GM03348 (cell line): ENCODE measurements at places on chromosomes 16 and 17.

GRCh38 chr16:81636298-81636993, 142.6 kb upstream of the PLCG2 start:
- DNase-seq, result no peak

GRCh38 chr17:28912281-28912937, 9.5 kb upstream of the DHRS13 start:
- DNase-seq, result no peak

GRCh38 chr17:59542960-59543635, 22.3 kb upstream of the DHX40 start:
- DNase-seq, result no peak

DNA sequence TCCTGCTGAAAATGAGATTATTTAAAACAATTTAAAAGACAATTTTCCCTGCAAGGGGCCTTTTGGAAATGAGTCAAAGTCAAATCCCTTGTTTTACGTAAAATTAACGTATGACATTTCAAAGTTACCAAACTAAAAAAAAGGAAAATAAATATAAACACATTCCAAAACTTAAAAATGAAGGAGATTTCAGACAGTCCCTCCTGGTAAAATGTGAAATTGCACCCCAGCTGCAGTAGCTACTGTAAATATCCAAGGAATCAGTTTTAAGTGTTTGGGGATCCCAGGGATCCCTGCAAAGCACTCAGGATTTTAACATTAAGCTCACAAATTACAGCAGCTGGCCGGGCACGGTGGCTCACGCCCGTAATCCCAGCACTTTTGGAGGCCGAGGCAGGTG, 63.3 kb downstream of the NXN start:
- DNase-seq, result no peak

- DNase-seq, result peak; percentile 8
Observed at GRCh38 chr16:70156207-70156978, 17.2 kb upstream of the CLEC18C start.

- peak; percentile 91 for DNase-seq
Observed at GRCh38 chr16:48156790-48157209, 1.0 kb upstream of the ABCC12 start.

GRCh38 chr16:51154271-51155171, 3.5 kb upstream of the SALL1 start:
- no peak for DNase-seq

GRCh38 chr17:30363715-30364202, 15.0 kb upstream of the CPD start:
- DNase-seq, result peak; percentile 46

DNA sequence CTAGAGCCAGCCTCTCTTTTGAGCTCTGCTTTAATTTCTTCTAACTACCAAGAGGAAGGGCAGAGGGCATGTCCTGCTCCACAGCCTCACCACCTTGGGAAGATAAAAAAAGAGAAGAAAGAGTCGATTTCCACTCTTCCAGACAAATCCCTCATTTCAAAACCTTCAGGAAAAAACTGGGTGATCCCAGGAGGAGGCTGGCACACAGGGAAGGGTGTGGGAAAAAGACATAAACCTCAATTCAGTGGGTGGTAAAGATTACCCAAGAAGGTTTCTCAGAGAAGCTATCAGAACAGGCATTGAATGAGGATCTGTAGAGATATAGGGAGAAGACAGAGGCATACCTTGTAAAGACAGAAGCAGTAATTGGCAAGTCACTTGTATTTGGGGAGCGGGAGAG, 79.9 kb upstream of the CRHR1 start:
- no peak for DNase-seq

- no peak for DNase-seq
Observed at GRCh38 chr16:1691276-1691675, 13.2 kb downstream of the JPT2 start.

DNA sequence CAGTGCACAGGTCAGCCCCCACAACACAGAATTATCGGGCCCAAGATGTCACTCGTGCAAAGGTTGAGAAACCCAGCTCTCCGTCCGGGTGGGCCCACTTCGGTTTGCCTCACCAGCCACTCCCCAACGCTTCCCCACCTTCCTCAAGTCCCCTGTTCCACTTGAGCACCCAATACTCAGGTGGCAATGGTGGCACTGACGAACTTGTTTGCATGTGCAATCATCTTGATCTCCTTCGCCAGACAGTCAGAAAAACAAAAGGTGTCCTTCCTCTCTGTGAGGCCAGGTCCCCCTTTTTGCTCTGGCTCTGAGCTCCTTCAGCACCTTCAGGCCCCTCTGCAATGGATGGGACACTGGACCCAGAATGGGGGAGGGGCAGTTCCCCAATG, 3.7 kb downstream of the GGA2 start:
- no peak for DNase-seq

GRCh38 chr17:17921192-17922069, 50.8 kb downstream of the TOM1L2 start:
- DNase-seq, result peak; percentile 90

DNA sequence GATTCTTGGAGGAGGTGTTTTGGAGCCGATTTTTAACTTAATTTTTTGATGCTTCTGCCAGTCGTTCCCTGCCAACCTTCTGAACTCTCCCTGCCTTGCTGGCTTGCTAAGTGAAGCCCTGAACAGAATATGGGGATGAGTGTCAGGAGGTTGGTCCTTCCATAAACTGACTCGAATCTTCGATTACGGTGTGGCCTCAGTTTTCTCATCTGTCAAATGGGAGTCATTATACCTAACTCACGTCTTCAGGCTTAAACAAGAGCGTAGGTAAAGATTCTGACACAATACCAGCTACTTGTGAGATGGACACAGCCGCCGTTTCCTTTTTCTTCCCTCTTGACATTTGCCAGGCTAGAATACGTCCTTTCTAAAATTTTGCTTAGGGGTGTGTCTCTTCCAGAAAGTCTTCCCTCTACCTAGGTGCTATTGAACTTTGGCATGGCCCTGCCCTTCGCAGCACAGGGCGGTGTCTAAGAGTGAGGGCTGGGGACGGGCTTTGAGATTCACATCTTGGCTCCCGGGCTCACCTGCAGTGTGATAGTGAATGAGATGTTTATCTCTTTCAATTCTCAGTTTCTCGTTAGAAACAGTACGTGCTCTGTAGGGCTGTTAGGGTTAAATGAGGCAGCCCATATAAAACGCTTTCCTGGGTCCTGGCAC, 190.6 kb upstream of the SDK2 start:
- DNase-seq, result no peak

DNA sequence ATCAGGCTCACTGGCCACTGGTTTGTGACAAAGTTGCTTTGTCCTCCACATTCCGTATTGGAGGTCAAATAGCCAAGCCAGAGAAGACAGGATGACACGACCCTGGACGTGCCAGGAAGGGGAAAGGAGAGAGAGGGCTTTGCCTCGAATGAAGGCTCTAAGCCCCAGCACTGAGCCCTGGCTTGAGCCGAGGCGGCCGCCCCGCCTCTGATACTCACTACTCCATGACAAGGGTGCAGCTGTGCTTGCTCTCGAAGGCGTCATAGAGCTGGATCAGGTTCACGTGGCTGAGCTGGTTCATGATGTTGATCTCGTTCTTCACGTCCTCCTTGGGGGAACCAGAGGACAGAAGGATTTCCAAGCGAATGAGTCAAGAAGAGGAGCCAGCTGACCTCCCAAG, 19.3 kb downstream of the MYLK3 start:
- DNase-seq, result no peak

DNA sequence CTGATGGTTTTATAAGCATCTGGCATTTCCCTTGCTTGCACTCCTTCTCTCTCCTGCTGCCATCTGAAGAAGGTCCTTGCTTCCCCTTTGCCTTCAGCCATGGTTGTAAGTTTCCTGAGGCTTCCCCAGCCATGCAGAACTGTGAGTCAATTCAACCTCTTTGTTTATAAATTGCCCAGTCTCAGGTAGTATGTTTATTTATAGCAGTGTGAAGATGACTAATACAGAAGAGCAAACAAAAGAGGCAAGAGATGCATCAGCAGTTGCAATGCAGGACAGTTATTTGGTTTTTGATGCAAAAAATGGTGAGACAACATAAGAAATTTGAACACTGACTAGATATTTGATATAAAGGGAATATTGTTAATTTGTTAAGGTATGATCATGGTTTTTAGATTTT, 16.8 kb downstream of the TMEM100 start:
- DNase-seq, result no peak

GRCh38 chr16:27725236-27726000, 175.5 kb downstream of the KATNIP start:
- DNase-seq, result no peak

- DNase-seq, result peak; percentile 89
Observed at GRCh38 chr17:77423589-77424451, 283.1 kb downstream of the SEC14L1 start.

GRCh38 chr16:85415196-85416090, 197.7 kb upstream of the GSE1 start:
- DNase-seq, result no peak

- no peak for DNase-seq
Observed at GRCh38 chr16:842061-842476, 41.5 kb upstream of the GNG13 start.

DNA sequence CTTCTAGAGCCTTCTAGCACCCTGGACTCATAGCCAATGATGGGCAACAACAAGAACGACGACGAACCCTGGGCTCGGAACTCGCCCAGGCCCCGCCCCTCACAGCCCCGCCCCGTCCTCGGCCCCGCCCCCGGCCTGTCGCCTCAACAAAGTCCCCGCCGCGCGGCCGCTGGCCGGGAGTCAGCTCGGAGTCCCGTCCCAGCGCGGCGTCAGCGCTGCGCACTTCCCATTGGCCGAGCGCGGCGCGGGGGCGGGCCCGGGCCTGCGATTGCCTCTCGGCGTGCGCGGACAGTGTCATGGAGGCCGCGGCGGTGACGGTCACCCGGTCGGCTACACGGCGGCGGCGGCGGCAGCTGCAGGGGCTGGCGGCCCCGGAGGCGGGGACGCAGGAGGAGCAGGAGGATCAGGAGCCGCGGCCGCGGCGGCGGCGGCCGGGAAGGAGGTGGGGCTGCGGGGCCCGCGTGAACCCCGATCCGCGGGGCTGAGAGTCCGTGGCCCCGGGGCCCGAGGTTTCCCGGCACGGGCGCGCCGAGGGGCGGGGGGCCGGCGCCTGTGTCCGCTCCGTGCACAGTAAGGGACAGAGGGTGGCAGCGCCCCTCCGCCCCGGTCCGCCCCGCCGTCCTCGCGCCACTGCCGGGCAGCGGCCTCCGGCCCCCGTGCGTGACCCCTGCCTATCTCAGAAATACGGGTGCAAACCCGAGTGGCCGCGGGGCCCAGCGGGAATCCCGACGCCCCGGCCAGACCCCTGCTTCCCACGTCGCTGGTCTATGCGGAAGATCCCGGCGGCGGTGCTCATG, at the start of gene ENGASE:
Gene ENGASE (plus strand): TSS at position 176 of the 797 bp plus-strand sequence. CDS start 121 bp downstream, at position 297.
- DNase-seq, result peak; percentile 99

DNA sequence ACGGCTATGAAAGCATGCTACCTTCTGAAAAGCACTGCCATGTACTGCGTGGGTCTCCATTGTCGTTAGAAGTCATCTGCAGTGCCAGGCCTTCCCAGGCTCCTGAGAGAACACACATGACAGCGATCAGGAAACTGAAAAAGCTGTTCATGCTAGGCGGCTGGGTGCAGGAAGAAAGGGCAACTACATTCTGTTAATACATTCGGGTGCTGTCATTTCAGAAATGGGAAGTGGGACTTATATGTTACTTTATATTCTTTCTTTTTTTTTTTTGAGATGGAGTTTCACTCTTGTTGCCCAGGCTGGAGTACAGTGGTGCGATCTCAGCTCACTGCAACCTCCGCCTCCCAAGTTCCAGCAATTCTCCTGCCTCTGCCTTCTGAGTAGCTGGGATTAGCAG, 19.9 kb downstream of the CFAP20 start:
- DNase-seq, result no peak

GRCh38 chr16:31243734-31244670, 15.8 kb upstream of the ITGAM start:
- no peak for DNase-seq

- DNase-seq, result peak; percentile 77
Observed at GRCh38 chr17:39080421-39081078, 70.9 kb downstream of the PLXDC1 start.

DNA sequence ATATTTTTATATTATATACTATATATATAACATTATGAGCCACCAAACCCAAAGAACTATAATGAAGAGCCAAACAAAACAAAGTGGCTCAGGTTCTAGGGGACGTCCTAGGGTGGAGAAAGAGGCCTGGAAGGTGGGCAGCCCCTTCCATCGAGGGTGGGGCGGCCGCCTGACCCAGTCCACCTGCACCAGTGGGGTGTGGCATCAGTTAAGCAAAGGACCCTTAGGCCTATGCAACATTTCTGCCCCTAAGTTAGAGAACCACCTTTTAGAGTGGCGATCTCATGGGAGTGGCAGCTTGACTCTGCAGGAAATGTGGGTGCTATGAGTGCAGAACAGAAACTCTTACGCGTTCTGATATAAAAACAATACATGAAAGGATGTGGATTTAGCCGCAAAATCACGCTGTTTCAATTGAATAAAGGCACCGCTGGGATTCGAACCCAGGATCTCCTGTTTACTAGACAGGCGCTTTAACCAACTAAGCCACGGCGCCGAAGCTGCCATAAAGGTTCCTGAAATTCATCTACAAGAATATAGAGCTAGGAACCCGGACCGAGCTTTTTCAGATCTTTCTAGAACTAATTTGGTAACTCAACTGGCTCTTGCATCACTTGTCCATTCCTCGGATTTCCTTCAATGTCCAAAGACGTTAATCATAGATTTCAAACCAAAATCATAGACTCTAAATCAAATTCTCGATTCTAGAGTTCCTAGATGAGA, 15.6 kb upstream of the AURKB start:
- DNase-seq, result peak; percentile 30

DNA sequence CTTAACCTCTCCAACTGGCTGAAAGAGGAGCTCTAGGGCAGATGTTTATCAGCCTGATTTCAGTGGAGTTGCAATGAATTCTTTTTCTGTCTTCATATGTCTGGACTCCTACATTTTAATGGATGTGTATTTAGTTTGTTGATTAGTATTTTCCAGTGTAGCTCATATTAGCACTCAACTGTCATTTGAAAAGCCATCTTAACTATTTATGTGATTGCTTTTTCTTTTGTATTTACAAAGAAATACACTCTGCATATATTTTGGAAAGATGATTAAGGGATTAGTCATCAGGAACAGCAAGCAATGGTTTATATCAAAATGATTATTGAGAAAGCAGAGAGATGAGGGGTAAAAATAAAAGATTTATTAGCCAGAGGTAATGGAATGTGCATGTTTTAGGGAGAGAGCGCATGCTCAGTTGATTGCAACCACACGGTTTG, 71.1 kb downstream of the WWOX start:
- DNase-seq, result no peak

DNA sequence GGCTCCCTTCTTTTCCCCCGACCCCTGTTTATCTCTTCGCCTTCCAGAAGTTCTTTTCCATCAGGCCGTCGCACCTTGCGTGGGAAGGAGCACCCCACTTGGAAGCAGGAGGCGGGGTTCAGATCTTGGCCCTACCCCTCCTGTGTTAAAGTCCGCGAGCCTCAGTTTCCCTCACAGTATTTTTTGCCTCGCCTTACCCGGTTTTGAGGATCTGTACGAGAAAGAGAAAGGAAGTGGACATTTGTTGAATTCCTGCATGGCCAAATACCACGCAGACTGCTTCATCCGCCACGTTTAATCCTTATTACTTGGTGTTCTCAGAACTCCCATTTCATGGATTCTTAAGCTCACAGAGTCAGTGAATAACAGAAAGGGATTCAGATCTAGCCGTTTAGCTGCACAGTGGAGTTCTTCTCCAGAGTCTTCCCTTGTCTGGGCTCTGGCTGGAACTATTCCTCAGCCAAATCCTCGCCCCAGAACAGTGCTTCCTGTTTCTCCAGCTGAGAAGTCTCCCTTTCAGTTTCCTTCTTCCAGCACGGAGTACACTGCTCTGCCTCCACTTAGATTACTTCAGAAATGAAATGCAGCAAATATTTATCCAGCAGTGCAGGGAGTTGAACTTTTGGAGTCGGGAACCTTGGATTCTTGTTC, 590 bp downstream of the TMEM219 start:
- DNase-seq, result peak; percentile 50
